ENCODE measurements at places on chromosomes 5 and 9.

- no peak for DNase-seq
These were observed 91.8 kb upstream of the ACO1 start for GRCh38 chr9:32292611-32293010.

DNA sequence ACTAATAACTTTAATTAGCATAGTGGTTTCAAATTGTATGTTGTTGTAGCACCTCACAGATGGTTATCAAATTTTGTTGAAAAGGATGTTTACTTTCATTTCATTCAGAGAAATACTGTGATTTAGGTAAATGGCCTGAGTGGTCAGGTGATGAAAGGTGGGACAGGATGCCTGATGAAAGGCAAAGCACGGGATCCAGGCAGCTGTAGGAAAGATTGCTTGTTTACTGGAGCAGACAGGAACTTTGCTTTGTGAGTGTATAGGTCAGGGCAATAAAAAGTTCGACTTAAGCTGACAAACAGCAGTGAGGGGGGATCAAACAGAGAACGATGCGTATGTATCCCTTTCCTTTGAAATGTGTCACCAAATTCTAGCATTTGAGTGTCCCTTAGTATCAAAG lies 19.0 kb downstream of the KIAA1958 start:
- DNase-seq: no peak

GRCh38 chr5:55570570-55570969 lies 35.8 kb upstream of the PLPP1 start:
- no peak for DNase-seq

DNA sequence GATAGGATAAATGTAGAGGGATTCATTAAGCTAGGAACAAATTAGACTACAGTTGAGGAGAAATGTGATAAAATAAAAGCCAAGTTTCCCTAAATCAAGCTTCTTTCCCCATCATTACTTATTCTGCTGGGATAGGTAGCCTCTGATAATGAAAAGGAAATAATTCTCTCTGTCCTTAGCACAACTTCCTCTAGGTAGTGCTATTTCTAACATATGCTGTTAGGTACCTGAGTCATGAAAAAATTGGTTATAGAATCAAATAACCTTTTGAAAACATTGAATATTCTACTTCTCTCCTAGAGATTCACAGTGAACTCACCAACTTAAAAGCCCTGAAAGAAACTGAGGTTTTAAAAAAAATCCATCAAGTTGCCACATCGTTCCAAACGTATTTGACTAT lies 1793.1 kb downstream of the EFNA5 start:
- no peak for DNase-seq

- DNase-seq: no peak
These were observed 38.8 kb upstream of the SPRY4 start for GRCh38 chr5:142363619-142363963.

- no peak for DNase-seq
These were observed 5.4 kb downstream of the ZNF608 start for GRCh38 chr5:124740991-124741583.

DNA sequence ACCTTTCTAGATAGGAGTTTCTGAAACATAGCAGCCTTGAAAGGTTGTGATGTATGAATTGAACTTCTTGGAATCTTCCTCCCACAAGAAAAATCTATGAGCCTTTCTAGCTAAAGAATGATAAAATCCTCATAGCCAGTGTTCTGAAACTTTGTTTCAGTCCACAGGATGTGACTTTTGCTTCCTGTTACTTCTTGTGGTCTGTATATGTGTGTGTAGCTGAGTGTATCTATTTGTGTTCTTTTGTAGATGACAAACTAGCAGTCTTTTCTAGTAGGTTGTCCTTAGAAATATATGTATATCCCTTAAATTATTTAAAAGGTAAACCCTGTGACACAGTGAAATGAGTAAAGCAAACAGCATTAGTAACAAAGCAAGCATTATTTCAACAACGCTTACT lies 188.8 kb downstream of the MRPS30 start:
- DNase-seq: no peak

- no peak for DNase-seq
These were observed 456.2 kb downstream of the RASEF start for GRCh38 chr9:82606492-82607382.

- DNase-seq: no peak
These were observed 50.1 kb downstream of the NUDT12 start for GRCh38 chr5:103512500-103512899.

DNA sequence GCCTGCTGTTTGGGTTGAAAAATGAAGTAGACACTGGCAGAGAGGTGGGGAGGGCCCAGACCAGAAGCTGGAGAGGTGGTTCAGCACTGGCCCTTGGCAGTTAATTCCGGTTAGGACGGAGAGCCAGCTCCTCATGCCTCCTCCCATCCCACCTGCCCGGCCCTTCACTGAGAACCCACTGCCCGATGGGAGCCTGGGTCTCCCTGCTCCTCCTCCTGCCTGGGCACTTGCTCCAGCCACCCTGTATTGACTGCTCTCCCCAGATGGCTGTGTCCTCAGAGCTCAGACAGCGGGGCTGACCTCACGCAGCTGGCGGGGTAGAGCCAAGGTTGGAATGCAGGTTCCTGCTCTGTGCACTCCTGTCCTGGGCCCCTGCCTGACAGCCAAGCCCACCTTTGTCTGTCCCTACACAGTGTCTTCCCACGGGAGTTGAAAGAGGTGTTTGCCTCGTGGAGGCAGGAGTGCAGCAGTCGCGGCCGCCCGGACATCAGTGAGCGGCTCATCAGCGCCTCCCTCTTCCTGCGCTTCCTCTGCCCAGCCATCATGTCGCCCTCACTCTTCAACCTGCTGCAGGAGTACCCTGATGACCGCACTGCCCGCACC lies 114.7 kb downstream of the DAB2IP start:
- DNase-seq: no peak

- no peak for DNase-seq
These were observed 76.5 kb downstream of the C9orf152 start for GRCh38 chr9:110131499-110131898.

- DNase-seq: no peak
These were observed 121.0 kb downstream of the NREP start for GRCh38 chr5:111635916-111636570.

GRCh38 chr9:72527801-72528195 lies 6.4 kb downstream of the TMC1 start:
- DNase-seq: no peak

DNA sequence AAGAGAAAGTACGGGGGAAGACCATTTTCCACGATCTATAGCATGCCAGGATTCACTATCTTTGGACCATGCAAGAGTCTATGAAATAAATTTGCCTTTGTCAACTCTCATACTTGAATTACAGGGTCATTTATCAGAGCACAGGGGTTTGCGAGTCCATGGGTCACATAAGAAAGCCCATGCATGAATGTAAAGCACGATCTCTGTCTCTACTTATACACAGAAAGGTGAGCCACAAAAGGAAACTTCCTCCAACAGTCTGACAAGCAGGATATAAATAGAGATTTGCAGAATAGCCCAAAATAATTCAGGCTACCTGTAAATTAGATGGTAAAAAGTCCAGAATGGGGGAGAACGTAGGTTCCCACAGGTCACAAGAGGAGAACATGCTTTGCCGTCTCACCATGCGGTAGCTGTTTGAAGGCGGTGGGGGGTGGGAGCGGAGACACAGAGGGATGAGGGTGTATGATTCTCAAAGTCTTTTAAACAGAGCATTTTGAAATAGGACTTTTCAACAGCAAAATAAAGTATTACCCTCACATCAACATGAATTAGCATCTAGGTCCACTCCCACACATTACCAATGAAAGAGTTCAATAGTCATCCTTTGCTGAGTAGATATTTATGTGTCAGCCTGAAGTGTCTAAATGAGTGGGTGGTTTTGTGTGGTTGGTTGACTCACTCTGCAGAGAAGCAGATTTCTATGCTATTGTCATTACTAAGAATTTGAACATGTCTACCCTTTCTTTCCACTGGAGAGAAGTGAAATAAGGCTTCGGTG lies 279.7 kb downstream of the EBF1 start:
- DNase-seq: no peak

DNA sequence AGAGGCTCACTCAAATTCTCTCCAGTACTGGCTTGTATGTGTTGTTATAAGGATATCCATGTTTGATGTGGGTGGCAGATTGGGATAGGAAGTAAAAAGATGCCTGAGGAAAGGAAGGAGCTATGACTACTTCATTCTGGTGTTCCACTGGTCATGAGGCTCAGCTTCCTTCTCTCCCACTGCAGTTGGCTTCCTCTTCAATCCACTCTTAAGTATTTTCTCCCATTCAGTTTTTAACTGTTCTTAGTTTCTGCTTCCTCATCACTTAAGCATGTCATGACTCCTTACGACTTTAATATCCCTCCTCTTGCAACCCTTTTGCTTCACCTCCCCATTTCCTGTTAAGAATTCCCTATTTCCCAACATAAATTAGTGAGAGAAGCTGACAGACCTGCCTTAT lies 81.1 kb downstream of the PJA2 start:
- no peak for DNase-seq

DNA sequence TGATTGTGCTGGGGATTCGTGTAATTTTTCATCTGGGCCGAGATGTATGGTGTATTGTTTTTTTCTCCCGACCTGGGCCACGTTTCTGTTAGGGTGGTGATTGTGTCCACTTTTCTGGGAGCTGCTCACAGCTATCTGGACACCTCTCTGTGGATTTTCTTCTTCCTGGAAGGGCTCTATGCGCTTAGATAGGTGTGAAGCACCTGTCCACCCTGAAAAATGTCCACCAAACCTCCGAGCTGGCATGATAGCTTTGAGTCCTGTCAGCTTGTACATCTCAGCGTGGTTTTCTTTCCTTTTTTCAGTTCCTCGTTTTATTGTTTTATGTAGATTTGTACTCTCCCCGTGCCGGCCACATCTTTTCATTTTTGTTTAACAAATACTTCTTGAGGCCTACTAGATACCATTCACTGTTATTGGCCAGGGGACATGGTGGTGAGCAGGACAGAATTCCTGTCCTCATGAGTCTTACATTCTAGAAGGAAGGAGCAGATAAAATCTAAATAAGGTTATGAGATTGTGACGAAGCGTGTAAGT lies 1.1 kb downstream of the UGCG start:
- DNase-seq: no peak

- no peak for DNase-seq
These were observed 145.3 kb downstream of the HINT1 start for GRCh38 chr5:131019601-131020315.

GRCh38 chr9:111180811-111181210 lies 142.5 kb upstream of the LPAR1 start:
- DNase-seq: no peak

- DNase-seq: no peak
These were observed 79.2 kb upstream of the SLCO4C1 start for GRCh38 chr5:102375272-102375671.

DNA sequence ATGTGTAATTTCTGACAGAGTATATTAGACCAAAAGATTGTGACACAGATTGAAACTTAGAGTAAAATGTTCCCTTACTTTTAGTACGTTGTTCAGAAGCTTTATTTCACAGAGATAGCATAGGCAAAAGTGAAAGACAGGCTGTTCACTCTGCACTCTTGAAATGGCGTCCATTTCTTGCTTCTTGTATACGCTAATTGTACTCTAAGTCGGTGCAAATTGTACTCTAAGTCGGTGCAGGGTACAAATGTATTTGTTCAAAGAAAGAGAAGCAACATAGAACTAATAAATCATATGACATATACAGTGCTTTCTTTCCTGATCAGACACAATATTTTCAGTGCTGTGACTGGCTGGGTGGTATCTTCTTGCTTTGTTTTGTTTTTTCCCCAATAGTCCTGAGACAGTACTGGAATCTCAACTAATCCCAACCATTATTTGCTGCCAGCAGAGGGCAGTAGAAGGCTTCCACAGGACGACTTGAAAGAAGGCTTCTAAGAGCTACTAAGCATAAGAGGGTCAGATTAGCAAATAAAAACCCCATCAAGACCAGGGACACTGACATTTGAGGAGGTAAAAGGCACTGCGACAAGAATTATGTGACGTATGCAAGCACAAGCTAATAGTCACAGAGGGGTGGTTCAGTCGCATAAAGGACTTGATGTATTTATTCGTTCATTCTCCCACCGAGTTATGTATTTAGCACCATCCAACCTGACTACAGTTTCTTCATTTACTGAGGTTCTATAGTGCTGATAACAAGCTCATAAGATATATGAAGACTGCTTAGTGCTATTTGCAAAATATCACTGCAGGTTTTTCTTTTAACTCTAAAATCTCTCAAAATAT lies 831.8 kb downstream of the TAF11L14 start:
- DNase-seq: peak; percentile 83

DNA sequence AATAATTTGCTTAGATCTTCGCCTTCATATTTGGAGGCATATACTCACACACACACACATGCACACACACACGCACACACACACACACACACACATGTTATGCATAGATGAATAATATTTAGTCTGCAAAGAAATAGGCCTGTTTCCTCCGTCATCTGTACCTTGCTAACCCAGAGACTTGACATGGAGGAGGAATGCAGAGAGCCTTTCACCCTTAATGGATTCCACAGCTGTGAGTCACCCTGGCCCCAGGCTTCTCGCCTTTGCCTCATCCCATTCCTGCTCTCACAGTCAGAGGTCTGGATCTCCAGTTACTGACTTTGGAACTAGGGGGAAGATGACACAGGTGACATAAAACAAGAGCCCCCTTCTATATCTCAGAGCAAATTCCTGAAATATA lies 29.7 kb downstream of the ZNF462 start:
- no peak for DNase-seq

DNA sequence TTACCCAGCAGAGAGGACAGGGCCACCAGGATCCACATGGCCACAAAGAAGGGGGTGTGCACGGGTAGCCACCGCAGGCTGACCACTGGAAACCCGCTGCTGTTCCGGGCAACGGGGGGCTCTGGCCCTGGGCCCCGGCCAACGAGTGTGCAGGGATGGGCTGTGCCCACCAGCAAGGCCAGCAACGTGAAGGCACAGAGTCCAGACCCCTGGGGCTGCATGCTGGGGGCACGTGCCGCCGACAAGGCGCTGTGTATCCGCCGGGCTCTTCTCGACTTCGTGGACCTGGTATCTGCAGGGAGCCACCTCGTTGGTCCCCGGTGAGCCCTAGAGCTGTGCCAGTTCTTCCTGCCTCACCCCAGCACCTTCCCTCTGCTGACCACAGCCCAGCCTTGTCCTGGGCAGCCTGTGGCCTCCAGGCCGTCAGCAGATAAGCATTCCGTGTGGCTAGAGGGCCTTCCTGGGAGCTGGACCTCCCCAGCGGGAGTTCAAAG lies 42.2 kb upstream of the CEP72 start:
- DNase-seq: no peak

DNA sequence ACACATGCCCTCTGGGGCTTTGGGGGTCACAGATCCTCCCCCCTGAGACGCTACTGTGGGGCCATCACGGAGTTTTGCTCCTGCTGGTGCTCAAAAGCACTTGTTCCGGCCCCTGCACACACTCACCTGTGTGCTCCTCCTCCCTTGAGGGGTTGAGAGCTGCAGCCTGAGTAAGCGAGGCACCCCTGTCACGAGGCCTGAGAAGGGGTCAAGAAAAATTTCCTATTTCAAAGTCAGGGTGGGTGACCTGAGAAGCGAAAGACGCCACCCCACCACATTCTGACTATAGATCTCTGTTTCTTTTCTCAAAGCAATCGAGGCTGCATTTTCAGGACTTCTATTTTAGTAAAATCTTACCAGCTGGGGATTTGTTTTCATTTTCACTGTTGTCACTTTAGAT lies 138.5 kb downstream of the DCP2 start:
- DNase-seq: no peak

All from NCI-H2081 treated with DMSO at 0.1 percent for 48 hours (cell line).